GM23248 (cell line): ENCODE measurements at places on chromosomes 13 and 19. TPM values are rescaled to one million over a fixed set of nuclear protein-coding genes. Genes with fewer than 3 reads are reported as not detected.

DNA sequence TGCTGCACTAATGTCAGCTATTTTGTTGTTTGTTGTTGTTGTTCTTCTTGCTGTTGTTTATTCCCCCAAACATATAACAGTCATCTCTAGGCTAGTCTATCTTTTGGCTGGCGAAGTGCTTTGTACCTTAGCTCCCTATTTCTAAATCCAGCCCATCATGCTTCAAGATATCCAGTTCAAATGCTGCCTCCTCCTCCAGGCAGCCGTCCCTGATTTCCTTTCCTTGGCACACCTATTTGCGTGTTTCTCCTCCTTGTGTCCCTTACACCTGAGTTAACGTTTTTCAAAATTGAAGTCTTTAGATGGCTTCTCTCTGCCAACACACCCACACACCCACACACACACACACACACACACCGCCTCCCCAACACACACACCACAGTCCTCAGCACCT is 25.5 kb downstream of the INSR start:
- H3K36me3 ChIP-seq = 0 out of 2 replicates have a peak, but pooled peaks cover 7% of the 10 kb centered on the region
- H3K4me3 ChIP-seq = no peak overlapping the region
- no peak for DNase-seq
- H3K27me3 ChIP-seq = no peaks in the 10 kb centered on the region
- H3K4me1 ChIP-seq = no peaks in the 10 kb centered on the region
- H3K27ac ChIP-seq = no peak overlapping the region

GRCh38 chr19:3608750-3609322 is 2.2 kb upstream of the TBXA2R start:
- H3K27ac ChIP-seq = no peak overlapping the region
- H3K36me3 ChIP-seq = no peaks in the 10 kb centered on the region
- DNase-seq = no peak
- no peaks in the 10 kb centered on the region for H3K27me3 ChIP-seq
- no peaks in the 10 kb centered on the region for H3K4me1 ChIP-seq
- H3K4me3 ChIP-seq = no peak overlapping the region

- no peak overlapping the region for H3K4me3 ChIP-seq
- no peak overlapping the region for H3K27ac ChIP-seq
- H3K36me3 ChIP-seq = no peaks in the 10 kb centered on the region
Measured at GRCh38 chr13:76231522-76232167, 595.5 kb downstream of the LMO7 start.

DNA sequence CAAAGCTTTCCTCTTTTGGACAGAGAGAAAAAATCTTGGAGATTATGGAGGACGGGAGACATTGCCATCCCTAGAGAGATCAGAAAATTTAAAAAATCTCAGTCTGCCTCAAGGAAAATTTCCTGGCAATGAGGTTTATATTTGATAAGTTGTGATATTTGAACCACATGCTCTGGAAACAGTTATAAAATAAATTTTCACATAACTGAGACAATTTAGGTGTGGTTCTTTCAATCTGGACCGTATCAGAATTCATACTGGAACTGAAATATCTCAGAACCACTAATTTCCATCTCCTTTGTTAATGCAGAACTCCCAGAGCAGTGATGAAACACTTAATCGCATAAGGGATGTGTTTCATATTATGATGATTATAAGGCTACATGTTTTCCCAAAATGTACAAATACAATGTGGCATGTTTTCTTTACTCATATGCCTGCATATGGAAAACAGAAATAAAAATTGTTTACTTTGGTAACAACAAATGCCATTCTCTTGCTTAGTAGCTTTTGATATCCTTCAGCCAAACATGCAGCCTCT is 13.7 kb downstream of the UBE2L5 start:
- H3K4me3 ChIP-seq = no peak overlapping the region
- peaks cover 10% of the 10 kb centered on the region for H3K4me1 ChIP-seq
- no peaks in the 10 kb centered on the region for H3K36me3 ChIP-seq

IFNL1 gene
- not detected in 2 replicates for total RNA-seq

DNA sequence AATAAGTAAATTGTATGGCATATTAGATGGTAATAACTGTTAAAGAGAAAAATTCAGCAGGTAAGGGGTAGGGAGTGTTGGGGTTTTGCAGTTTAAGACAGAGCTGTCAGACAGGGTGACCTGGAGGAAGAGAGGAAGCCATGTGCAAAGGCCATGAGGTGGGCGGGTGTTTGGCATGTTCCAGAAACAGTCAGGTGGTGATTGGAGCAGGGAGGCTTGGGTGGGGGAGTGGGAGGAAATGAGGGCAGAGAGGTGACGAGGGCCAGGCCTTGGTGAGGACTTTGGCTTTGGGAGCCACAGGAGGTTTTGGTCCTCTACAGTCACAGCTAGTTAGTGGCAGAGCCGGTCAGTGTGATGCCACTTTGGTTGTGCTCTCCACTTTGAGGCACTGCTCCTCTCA is 20.1 kb downstream of the RYR1 start:
- 0 out of 2 replicates have a peak, but pooled peaks cover 8% of the 10 kb centered on the region for H3K27me3 ChIP-seq
- H3K27ac ChIP-seq = no peak overlapping the region
- H3K4me1 ChIP-seq = no peaks in the 10 kb centered on the region
- no peak overlapping the region for H3K4me3 ChIP-seq
- DNase-seq = no peak

GRCh38 chr13:58666331-58666730 is 1034.8 kb downstream of the PCDH17 start:
- DNase-seq = no peak
- no peak overlapping the region for H3K27ac ChIP-seq
- no peak overlapping the region for H3K4me3 ChIP-seq
- no peaks in the 10 kb centered on the region for H3K27me3 ChIP-seq
- no peaks in the 10 kb centered on the region for H3K36me3 ChIP-seq

- H3K27ac ChIP-seq = no peak overlapping the region
- no peaks in the 10 kb centered on the region for H3K4me1 ChIP-seq
- no peaks in the 10 kb centered on the region for H3K36me3 ChIP-seq
- H3K4me3 ChIP-seq = no peak overlapping the region
- DNase-seq = no peak
Measured at GRCh38 chr13:108981407-108981806, 352.0 kb downstream of the MYO16 start.

SPC24 gene
- total RNA-seq = 9.5 and 19.8 TPM in 2 replicates

MBOAT7 gene
- total RNA-seq = 109 and 157 TPM in 2 replicates

KLK12 gene
- not detected in 2 replicates for total RNA-seq

MEIOSIN gene
- not detected in 2 replicates for total RNA-seq

DNA sequence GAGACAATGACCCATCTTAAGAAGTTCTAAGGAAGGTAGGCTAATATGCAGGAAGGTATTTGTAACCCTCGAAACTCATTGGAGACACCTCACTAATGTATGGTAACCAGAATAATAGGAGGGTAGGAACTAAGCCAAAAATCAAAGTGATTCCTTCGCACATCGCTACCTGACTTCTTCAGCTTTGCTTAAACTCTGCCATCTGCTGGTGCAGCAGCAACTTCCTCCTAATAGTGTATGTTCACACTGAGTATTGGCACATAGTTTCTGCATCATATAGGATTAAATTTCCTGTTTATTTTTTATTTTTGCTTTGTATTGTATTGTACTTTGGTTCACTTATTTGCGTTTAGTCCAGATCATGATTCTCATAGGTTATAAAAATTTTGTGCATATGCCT is 676.2 kb downstream of the GPC5 start:
- H3K36me3 ChIP-seq = no peaks in the 10 kb centered on the region
- DNase-seq = no peak

DNA sequence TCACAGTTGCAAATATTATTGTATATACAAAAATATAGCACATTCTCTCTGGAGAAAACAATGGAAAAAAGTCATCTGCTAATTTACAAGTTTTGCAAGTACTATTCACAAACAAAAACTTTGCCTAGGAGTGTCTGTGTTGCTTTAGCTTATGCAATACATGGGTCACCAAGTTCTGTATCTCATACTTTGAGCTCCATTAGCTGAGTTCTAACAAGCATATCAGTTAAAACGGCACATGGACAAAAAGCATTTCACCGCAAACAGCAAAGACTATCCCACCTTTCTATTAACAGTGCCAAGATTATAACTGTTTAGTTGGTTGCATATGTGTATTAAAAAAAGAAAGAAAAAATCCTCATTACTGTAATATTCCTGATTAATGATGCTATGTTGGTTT is 4.6 kb downstream of the SPRY2 start:
- H3K36me3 ChIP-seq = peaks cover 30% of the 10 kb centered on the region
- peak overlapping the region; percentile 100 for H3K4me3 ChIP-seq
- peak; percentile 57 for DNase-seq
- no peaks in the 10 kb centered on the region for H3K27me3 ChIP-seq
- peak overlapping the region; percentile 95 for H3K27ac ChIP-seq

GRCh38 chr13:109145631-109146030 is 516.2 kb downstream of the MYO16 start:
- peaks cover 26% of the 10 kb centered on the region for H3K4me1 ChIP-seq
- peaks cover 17% of the 10 kb centered on the region; the same call in 1 of the 2 replicates for H3K27me3 ChIP-seq
- no peaks in the 10 kb centered on the region for H3K36me3 ChIP-seq
- no peak overlapping the region for H3K27ac ChIP-seq
- DNase-seq = peak; percentile 86
- H3K4me3 ChIP-seq = no peak overlapping the region

DNA sequence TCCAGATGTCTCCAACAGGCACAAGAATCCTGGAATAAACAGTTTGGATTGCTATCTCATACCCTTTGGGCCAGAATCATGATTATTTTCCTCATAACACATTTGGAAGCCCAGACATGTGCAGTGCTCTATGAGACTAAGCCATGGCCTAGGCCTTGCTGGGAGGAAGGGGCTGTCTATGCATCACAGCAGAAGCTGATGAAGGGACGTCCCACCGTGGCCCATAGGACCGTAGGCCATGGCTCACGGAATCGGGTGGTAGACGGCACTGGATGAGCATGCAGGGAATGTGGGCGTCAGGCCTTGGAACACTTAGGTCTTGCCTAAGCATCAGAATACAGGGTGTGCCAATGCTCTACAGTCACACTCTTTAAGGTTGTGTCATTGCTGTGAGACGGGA is 283.8 kb upstream of the TSHZ3 start:
- H3K4me3 ChIP-seq = no peak overlapping the region
- H3K36me3 ChIP-seq = no peaks in the 10 kb centered on the region
- no peak for DNase-seq
- peaks cover 13% of the 10 kb centered on the region; the same call in 1 of the 2 replicates for H3K27me3 ChIP-seq

SPRED3 gene
- total RNA-seq = 2.1 and 7.7 TPM in 2 replicates

- peak overlapping the region; percentile 95 for H3K27ac ChIP-seq
- H3K27me3 ChIP-seq = no peaks in the 10 kb centered on the region
- peaks cover 37% of the 10 kb centered on the region for H3K4me1 ChIP-seq
- no peak overlapping the region for H3K4me3 ChIP-seq
- no peaks in the 10 kb centered on the region for H3K36me3 ChIP-seq
Measured at GRCh38 chr13:44903574-44903985, 85.7 kb downstream of the NUFIP1 start.

- H3K27ac ChIP-seq = no peak overlapping the region
- DNase-seq = no peak
- H3K36me3 ChIP-seq = no peaks in the 10 kb centered on the region
- no peaks in the 10 kb centered on the region for H3K4me1 ChIP-seq
- no peaks in the 10 kb centered on the region for H3K27me3 ChIP-seq
Measured at GRCh38 chr13:61316647-61317046, 99.0 kb downstream of the PCDH20 start.

GRCh38 chr19:9945319-9945966 is 9.1 kb upstream of the OLFM2 start:
- peak overlapping the region; percentile 97 for H3K27ac ChIP-seq
- no peaks in the 10 kb centered on the region for H3K36me3 ChIP-seq
- H3K4me1 ChIP-seq = peaks cover 41% of the 10 kb centered on the region

PLK5 gene
- total RNA-seq = not detected in 2 replicates

LONP1 gene
- 119 and 123 TPM in 2 replicates for total RNA-seq

DNA sequence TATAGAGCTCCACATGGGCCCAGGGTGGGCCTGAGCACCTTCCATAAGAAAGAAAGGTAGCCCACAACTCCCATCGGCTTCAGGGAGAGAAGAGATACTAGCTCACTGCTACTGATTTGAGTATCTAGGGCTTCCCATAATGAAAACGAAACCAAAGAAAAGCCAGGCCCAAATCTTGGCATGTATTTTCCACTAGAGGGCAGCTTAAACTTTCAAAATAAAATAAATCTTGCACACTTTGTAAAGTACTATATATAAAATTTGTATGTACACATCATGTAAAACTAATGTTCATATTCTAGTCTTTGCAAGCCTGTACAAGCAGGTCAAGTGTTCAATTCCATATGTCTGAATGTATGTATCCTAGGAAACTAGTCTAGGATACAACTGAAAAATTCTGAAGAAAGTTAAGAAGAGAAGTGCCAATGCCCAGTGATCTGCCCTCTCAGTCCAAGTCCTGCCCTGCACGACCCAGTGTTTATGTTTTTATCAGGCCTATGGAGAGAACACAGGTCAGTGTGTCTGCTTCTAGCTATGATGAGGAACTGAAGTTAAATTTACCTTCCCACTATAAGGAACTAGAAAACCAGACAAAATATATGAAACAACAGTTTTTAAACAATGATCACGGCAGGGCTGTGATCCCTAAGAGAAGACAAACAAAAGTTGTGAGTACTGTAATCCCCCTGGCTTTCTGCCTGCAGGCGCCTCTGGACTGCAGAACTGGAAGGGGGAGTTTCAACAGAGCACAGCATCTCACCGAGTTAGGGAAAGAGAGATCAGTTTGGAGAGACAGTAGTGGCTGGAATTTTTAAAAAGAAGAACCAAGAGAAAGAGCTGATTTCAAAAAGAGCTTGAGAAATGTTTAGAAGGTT is 475.7 kb downstream of the UQCRFS1 start:
- H3K4me1 ChIP-seq = peaks cover 5% of the 10 kb centered on the region; the same call in 1 of the 2 replicates
- peak; percentile 75 for DNase-seq
- H3K27ac ChIP-seq = no peak overlapping the region
- no peaks in the 10 kb centered on the region for H3K36me3 ChIP-seq
- peak overlapping the region; percentile 53 for H3K4me3 ChIP-seq

DNA sequence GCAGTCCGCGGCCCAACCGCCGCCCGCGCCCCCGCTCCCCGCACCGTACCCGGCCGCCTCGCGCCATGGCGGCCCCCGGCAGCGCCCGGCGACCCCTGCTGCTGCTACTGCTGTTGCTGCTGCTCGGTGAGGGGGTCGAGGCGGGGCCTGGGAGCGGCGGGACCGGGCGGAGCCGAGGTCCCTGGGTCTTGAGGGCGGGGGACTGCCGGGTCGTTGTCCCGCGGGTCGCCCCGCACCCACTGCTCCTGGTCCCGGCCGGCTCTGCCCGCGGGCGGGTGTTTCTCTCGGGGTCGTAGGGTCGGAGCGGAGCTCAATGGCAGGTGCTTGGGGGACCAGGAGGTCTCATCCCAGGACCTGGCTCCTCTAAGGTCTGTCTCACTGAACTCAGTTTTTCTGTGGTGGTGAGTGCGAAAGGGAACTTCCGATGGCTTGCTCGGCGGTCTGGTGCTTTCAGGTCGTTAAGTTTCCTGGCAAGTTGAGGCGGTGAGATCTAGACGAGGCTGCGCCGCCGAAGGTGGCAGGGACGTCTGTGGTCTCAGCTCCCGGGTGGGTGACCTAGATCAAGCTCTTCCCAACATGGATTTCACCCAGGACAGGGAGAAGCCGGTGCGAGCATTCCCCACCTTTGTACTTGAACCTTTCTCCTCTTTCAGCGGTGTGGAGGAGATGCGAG is 467 bp downstream of the LAMP1 start:
- H3K4me3 ChIP-seq = peak overlapping the region; percentile 84
- peaks cover 11% of the 10 kb centered on the region; the same call in 1 of the 2 replicates for H3K4me1 ChIP-seq
- H3K27me3 ChIP-seq = no peaks in the 10 kb centered on the region
